ENCODE measurements at places on chromosomes 16 and 17.

DNA sequence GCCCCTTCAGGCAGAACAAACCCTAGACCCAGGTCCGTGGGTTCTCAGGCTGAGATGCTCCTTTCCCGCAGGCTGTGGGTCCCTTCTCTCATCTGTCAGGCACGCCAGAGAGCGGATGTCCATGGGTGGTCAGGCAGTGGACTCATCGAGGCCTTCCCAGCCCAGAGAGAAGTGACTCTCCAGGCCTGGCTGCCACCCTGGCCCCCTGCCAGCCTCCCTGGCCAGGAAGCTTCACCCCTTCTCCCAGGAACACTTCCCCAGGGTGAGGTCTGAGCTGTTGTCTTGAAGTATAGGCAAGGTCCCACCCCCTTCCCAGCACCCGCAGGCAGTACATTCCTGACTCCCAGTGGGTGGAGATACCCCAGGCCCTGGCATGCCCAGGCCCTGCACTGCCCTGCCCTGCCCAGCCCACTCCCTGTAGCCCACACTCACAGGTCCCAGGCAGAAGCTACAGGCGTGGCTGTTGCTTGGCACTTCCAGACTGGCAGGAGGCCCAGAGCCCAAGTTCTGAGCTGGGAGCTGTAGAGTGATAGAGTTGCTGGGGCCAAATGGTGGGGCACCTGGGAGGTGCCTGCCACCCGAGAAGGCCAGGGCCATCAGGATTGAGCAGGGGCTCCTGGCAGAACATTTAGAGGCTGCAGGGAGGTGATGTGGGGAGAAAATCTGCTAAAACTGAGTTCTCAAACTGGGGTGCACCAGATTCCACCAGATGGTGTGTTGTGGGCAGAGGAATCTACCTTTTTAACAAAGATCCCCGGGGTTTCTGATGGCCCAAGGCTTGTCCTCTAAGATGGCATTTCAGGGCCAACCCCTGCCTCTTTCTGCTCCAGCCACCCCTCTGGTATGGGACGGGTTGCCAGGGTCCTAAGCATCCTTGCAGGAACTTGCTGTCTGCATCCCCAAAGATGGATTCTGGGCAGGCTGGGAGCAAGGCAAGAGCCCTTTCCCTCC, 6.7 kb downstream of the ITGA3 start:
- no peak for DNase-seq

GRCh38 chr17:12302711-12303110, 282.0 kb downstream of the MAP2K4 start:
- DNase-seq, result no peak

GRCh38 chr17:56624912-56625311, 31.4 kb downstream of the NOG start:
- no peak for DNase-seq

- no peak for DNase-seq
These were observed 197.7 kb downstream of the WWOX start for GRCh38 chr16:78297066-78297666.

DNA sequence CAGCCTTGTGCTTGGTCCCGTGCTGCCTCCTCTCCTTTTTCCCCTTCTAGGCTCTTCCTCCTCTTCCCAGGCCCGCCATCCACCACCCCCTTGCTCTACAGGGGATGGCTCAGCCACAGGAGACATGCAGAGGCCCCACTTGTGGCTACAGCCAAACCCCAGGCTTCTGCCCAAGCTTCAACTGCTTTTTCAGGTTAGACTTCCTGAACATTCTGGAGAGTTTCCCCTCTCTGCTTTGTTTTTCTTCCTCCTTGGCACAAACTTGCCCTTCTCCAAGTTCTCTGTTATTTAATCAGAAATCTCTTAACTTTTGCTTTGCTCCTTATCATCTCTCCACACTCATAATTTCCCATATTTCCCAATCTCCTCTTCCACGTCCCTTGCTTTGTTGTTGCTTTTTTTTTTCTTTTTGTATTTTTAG, 18.3 kb upstream of the HAS3 start:
- DNase-seq, result no peak

DNA sequence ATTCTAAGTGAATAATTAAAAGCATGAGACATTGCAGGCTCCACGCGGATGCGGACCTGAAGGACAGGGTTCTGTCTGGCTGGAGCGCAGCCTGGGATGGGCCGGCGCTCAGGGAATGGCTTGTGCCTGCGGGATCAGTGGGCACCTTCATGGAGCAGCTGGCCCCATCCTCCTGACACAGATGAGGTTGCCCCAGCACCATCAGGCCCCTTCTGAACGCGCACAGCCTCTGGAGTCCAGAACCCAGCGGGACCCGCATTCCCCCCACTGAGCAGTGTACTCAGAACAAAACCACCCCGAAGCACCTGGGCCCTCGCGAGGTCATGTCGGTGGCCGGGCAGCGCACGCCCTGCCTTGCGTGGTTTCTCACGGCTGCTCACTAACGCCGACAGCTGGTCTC, 70.5 kb upstream of the CHMP6 start:
- DNase-seq, result no peak

DNA sequence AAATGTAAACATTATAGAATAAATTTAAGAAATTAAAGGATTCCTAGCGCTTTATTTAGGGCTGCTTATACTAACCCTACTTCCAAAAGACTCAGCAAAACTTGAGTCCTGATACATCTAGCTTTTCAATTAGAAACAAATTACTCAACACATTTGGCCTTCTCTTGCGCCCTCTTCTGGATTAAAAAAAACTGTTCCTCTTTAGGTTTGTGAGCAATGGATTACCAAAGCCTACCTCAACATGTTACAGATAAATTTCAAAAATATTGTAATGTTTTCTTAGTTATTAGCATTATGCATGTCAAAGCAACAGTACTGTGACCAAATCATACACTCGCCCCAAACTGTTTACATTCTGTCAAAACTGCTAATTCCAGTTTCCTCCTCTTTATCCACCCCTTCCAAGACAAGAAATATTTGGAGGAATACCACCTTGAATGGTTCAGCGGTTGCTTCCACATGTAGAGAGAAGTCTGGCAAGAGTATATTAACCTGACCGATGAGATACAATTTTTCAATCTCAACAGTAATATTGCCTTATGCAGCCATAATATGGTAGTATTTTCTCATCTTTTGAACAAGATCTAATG, 2.7 kb downstream of the NUFIP2 start:
- no peak for DNase-seq

DNA sequence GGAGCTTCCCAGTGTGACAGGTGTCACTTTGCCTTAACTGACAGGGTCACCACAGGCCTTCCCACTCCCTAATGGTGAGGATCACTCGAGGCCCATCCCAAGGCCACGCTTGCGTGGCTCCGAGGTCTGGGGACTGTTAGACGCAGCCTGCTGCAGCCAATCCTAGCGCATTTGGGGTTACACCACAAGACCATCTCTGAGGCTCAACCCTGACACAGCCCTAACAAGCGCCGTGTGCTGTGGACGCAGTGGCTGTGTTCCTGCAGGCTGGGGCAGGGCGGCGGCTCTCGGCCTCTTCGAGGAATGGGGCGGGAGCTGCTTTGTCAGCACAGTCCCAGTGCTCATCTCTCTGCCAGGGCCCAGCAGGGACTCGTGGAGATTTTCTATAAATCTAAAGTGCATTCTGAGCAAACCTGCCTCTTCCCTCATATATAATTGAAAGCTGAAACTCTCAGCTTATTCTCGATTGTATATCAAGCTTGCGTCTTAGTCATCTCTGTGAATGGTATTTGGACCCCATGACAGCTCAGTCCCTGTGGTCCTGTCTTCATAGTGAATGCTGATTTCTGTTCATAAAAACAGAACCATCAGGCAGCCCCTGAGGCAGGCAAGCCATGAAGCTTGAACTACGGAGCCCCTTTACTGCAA, 65.8 kb upstream of the CHMP6 start:
- DNase-seq, result no peak

DNA sequence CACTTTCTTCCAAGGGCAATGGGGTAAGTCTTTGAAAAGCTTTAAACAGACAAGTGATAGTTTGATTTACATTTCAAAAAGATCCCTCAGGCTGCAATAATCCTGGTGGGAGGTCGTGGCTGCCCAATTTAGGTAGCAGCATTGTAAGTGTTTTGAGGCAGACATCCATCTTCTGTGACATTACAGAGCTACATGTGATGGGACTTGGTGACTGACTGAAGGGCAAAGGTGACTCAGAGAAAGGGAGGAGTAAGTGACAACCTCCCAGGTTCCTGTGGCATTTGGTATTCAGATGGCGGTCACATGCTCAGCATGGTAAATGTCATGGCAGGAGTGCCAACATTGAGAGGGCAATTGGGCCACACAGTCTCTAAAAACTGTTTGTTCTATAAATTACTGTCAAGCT, 26.5 kb downstream of the STAT3 start:
- no peak for DNase-seq

DNA sequence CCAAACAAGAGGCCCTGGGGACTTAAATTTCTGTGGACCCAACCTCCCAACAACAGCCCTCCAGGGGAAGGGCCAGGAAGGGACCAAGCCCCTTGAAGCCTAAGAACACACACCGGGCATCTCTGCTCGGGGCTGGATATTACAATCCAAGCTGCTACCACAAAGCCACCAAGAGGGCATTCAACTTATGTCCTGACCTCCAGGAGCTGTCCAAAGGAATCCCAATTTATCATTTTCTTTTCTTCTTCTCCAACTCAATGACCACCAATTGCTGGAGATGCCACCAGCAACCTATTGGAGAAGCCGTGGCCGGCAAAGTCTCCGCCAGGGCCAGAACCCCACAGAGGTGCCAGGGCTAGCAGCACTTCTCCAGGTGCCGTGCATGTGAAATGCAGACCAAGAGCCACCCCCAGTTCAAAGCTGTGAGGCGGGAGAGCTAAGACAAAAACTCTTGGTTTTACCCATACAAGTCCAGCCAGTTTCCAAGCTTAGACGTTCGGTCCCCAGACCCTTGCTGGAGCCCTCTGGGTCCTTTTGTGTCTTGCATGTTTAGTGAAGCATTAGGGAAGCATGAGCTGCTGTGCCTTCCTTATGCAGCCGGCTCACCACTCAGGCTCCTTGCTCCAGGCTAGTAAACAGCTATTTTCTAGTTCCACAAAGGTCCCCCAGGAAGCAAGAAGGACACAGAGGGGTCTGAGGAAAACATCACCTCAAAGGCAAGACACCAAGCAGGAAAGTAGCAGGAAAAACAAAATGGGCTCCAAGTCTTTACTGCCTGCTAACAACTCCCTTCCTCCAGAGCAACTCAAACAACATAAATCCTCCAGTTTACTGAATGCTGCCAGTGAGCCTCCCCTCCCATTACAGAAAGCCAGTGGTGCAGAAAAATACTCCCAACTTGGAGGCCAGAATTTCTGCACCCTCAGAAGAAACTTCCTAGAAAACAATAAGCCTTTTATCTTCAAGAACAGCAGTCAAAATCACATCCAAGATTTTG, 3.2 kb downstream of the PITPNA start:
- no peak for DNase-seq

DNA sequence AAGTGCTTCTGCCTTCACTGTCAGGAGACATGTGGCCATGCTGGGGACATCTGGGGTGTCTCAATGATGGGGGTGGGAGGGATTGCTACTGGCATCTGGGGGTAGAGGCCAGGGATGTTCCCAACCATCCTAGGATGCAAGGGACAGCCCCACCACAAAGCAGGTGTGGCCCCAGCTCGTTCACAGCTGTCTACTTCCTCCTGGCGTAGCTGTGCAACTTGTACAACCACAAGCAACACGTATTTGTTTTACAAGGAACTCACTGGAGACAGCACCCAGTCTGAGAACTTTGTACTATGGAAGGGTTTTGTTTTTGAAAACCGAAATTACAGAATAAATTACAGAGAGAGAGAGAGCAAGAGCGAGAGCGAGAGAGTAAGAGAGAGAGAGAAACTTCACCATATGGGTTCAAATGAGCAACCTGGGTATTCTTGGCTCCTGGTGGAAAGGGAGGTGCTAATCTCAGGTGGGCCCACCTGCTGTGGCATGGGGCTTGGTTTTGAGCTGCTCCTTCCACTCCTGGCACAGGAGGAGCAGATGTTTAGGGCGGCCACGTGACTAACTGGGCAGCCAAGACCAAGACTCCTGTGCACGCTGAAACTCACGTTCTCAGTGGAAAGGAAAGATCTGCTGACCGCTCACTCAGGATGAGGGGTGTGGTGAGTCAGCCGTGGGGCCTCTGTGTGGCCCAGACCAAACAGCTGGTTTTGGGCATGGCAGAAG, 17.5 kb upstream of the TNFRSF13B start:
- DNase-seq, result no peak

GRCh38 chr16:27730661-27731210, 180.8 kb downstream of the KATNIP start:
- DNase-seq, result no peak

DNA sequence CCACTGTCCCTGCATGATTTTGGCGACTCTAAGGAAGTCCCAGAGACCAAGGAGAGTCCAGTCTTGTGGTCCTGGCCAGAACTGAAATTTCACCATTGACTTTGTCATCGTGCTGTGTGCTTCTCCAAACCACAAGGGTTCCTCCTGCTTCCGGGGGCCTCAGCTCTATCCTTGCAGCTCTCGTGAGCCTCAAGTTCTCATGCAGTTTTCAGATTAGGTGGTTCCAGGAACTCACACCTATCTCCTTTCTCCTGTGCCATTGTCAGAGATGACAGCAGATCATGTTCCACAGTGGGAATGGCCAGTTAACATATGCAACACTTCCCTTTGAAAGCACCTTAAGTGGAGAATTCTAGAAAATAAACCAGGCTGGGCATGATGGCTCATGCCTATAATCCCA, 97.9 kb upstream of the CRHR1 start:
- no peak for DNase-seq

DNA sequence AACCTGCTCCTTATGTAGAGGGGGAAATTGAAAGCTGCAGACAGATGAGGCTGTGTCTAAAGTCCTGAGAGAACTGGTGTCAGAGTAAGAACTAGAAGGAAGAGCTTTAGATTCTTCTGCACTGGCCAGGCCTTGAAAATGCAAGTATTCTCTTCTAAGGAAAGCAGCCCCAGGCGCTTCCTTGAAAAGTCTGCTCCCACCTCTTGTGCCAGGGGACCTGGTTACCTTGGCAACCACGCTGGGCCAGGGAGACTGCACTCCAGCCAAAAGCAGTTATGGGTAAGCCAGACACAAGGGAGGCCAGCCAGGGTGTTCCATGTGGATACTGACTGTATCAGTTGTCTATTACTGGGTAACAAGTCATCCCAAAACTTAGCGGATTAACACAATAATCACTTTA, 228.6 kb upstream of the SDK2 start:
- DNase-seq, result no peak

GRCh38 chr17:43676471-43676870, 14.7 kb upstream of the MEOX1 start:
- no peak for DNase-seq

- DNase-seq, result no peak
These were observed 16.5 kb downstream of the CRISPLD2 start for GRCh38 chr16:84836234-84836647.

All from stimulated activated CD8-positive, alpha-beta memory T cell treated with anti-CD3 and anti-CD28 coated beads, Interleukin-7, amount 100 ng/mL, for 1 hour (primary cell).